ENCODE measurements at places on chromosomes 6 and 20.

GRCh38 chr6:65059568-65059967 is 647.5 kb downstream of the EYS start:
- no peak for DNase-seq

DNA sequence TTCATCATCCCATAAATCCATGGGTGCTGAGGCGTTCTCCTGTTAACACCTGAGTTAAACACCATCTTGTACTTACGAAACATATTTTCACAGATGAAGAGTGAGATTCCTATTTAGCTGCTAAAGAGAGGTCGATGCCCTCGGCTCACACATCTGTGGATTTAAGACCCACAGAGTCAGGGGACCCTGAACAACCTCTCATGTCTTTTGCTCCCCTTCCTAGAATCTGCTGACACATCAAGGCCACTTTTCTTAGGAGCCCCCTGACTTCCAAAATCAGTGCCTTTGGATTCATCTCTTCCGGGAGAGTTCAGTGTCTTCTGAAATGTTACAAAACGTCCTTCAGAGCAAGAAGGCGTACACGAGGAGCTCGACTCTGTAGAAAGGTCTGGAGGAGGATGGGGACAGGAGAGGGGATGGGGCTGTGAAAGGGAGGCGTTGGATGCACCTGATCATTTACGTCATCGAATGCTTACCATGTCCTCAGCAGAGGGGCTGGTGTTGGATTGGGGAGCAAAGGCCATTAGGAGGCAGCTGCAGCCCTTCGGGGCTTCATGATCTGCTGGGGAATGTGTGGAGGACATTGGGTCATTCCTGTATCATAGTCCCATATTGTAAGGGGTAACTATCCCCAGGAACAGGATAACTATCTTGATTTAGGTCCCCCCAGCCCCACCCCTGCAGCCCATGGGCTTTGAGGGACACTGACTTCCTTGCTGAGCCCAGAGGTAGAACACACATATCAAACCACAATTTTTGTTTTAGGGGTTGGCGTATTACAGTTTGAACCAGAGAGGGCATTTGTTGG is 22.9 kb downstream of the BANF2 start:
- no peak for DNase-seq

- DNase-seq: no peak
Observed at GRCh38 chr20:50523552-50524167, 13.5 kb downstream of the PTPN1 start.

DNA sequence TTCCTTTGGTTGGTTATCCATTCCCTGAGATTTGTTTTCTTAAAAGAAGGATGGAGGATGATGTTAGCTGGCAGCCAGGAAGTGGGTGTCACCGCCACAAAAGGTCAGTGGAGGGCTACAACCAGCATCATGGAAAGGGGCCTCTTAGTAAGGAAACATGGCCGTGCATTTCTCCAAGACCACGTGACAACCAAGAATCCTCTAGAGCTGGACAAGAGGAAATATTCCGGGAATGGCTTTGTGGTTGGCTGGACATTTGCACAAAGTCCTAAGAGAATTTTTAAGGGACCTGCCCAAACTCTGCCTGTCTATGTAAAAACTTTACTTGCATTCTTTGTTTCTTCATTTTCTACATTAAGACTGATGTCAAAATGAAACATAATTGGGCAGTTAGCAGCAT is 399.9 kb upstream of the MARCKS start:
- no peak for DNase-seq

DNA sequence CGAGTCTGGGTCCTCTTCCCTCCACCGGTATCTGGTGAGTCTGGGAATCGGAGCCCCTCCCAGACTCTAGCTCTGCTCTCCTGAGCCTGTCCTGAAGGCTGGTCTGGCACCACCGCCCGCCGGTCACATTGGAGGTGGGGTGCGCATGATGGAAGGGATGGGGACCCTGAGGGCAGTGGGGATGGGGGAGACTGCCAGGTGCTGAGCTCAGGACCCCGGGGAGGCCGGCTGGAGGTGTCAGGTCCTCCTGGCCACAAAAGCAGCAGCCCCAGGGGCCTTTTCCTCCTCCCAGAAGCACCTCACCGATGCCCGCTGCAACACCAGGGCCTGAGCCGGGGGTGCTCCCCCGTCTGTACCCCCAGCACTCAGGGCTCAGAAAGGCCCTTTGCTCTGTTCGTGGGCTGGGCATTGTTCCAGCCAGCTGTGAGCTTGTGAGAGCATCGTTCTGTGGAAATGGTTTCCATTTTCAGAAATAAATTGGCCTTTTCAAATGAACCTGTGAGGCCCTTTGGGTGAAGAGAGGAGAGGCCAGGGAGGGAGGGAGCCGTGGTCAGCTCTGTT is 2.5 kb upstream of the NPBWR2 start:
- DNase-seq: no peak

DNA sequence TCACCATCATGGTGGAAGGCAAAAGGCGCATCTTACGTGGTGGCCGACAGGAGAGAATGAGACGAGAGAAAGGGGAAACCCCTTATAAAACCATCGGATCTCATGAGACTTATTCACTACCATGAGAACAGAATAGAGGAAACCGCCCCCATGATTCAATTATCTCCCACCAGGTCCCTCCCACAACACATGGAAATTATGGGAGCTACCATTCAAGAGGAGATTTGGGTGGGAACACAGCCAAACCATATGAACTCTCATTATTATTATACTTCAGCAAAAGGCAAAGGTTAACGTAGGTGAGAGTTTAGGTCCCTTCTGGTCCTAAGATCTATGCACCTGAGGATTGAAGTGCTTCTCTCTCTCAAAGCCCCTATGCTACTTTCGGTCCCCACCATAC is 2.4 kb upstream of the PFDN4 start:
- no peak for DNase-seq

DNA sequence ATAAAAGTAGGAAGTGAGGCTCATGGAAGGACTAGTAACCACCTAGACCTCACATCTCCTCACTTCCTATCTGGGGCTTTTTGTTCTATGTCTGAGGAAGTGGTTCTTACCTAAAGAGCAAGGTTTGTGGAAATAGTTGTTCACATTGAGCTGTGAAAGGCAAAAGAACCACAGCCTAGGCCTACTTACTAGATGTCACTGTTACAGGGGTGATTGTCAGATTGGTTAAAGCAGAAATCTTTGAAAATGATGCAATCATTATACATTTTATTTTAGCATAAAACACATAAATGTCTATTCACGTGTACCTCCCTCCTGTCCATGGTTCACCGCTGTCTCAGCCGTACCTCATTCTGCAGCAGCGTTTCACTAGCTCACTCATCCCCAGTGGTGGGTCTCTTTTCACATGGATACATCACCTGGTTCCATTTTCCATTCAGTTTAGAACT is 268.8 kb downstream of the TMEM242 start:
- no peak for DNase-seq

DNA sequence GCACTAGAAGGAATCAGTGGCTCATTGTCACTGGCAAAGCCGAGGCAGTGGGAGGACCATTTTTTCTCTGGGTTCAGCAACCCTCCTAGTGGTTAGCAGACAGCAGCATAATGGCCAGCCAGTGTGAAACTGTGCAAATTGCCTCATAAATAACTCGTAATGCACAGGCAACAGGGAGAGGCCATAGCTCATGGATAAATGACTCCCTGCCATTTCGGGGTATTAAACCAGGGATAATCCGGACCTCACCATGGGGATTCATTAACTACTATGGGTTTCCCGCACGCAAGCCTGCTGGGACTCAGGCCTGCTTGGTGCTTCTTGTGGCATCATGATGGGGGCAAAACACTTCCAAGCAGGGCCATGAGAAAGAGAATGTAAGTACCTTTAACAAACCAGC is 158.2 kb upstream of the CHD6 start:
- DNase-seq: no peak
